ENCODE measurements at places on chromosomes 5 and 9. TPM values are rescaled to one million over a fixed set of nuclear protein-coding genes. Genes with fewer than 3 reads are reported as not detected.

DNA sequence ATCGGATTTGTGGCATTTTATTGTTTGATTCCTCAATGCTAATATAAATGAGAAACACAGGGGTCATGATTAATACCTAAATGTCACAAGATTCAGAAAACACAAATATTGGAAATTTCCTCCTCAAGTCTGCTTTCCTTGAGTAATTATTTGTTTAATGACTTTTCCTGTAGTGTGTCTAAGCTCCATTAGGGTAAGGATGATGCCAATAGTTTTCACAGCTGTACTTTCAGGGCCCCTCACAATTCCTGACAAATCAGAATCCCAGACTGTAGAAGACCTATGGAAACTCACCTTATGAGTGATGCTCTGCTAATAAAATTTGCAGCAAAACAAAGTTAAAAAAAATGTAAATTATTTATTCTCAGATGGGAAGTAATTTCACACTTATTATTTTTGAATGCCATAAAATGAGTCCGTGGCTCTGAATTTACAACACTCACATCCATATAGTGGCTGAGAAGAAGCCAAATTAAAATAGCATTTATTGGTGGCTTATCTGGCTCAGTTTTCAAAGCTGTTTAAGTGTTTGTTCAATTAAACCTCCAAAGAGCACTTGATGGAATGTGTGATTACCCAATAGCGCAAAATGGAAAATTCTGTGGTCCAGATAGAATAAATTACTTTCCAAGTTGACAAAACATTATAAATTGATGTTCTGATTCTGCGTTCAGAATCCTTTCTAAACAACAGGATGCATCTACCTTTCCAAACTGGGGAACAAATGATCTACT is 1.6 kb upstream of the SPINK14 start:
- no peak for DNase-seq

- no peak for DNase-seq
Observed at GRCh38 chr9:72753266-72753893, 199.5 kb downstream of the ALDH1A1 start.

The C8G gene
- not detected for total RNA-seq

DNA sequence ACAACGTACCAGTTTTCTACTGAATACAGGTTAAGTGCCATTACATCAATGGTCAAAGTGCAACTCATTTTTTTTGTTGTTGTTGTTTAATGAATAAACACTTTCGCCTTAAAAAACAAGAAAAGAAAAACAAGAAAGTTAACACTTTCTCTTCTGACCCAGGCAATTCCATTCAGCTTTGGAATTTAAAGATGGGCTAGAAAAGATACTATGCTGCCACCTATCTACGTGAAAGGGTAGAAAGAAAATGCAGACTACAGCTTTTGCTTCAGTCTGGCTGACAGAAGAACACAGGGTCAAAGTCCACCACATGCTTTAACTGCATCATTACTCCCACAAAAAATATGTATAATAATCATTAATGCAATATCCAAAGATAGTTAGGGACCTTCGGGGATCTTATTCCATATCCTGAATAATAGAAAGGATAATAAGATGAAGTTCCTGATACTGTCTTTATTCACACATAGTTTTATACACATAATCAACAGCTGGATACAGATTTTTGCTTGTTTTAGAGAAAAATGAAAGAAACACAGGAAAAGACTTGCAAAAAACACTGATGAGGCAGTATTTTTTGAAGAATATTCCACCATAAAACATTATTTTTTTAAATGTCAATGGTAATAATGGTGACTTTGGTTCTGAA is 40.4 kb downstream of the ZDHHC21 start:
- no peak for DNase-seq

The EGFLAM gene
- total RNA-seq: 3.5 TPM

DNA sequence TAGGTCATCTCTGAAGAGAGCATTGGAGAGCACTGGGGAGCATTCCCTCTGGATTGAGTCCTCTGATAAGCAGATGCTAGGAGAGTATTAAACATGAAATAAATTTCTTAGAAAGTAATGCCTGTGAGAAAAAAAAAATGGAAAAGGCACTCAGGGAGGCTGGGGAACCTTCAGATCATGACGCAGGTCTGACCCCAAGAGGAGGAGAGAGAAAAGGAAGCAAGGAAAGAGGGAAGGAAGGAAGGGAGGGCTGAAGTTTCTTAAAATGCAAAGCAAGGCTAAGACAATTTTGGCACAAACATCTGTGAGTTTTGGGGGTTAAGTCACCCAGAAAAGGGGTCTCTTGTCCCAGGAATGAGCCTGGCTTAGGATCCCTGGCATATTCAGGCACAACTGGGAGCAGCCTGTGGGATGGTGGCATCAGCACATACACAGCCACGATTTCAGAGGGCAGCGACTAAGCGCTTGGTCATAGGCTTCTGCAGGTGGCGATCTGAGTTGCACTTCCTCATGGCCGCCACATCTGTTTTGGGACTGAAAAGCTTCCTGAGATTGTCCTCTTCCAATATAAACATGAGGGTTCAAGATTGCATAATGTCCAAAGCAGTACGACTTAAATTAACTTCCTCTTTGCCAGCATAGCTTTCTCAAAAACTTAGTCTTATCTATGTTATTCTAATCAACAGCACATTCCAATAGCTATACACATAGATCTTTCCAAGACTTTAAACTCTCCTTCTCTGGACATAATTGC is 692.7 kb downstream of the DNAH5 start:
- no peak for DNase-seq

DNA sequence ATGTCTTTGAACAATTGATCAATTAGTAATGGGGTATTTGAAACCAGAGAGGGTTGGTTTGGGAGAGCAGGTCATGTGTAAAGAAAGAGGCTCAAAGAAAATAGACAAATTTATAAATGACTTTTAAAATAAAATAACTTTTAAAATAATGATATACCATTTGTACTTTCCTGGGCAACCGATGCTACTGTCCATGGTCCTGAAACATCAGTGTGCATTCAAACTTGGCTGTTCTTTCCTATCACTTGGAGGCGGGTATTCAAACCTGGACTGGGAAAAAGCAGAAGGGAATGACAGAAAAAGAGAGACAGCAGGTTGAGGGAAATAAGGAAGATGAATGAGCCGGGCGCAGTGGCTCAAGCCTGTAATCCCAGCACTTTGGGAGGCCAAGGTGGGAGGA is 1446.4 kb upstream of the WWC1 start:
- no peak for DNase-seq

All from kidney epithelial cell (primary cell).